ENCODE measurements at places on chromosomes 16 and 17.

DNA sequence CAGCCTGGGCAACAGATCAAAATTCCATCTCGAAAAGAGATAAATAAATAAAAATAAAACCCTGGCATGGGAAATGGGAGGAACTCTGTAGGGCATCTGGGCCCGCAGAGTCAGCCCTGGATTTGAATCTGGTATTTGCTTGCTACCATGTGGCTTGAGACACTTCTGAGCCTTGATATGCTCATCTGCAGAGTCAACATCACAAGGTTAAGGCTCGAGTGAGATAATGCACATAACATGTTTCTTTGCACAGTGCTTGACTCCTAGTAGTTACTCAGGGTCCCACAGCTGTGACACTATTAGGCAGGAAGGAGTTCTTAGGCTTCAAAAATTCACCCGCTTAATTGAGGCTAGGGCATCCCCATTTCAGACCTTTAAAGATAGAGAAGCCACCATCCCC lies 21.3 kb downstream of the CDK5RAP3 start:
- DNase-seq: no peak

DNA sequence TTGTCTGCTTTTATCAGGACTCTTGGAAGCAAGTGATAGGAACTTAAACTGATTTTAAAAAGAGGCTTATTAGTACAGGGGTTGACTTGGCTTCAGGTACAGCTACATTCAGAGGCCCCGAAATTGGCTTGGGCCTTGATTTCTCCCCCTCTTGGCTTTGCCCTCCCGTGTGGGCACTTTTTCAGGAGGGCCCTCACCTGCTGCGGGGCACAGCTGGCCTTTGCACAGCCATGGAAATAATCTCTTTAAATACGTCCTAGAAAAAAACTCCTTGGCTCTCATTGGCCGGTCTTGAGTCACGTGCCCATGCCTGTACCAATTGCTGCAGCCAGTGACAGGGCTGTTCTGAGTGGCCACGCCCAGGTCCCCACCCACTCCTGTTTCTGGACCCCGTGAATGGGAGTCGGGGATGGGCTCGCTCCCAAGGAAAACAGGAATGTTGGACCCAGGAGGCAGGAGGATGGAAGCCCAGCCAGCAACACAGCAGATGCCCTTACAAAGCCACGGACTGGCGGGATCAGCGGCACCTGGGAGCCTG lies 15.0 kb downstream of the CA5A start:
- DNase-seq: no peak

- DNase-seq: no peak
Observed at GRCh38 chr17:49789243-49789578, 730 bp downstream of the KAT7 start.

GRCh38 chr17:49891271-49891670 lies 43.4 kb upstream of the TAC4 start:
- no peak for DNase-seq

GRCh38 chr16:48035142-48035541 lies 120.7 kb downstream of the ABCC12 start:
- no peak for DNase-seq

GRCh38 chr17:81656835-81657234 lies 493 bp upstream of the PDE6G start:
- no peak for DNase-seq

DNA sequence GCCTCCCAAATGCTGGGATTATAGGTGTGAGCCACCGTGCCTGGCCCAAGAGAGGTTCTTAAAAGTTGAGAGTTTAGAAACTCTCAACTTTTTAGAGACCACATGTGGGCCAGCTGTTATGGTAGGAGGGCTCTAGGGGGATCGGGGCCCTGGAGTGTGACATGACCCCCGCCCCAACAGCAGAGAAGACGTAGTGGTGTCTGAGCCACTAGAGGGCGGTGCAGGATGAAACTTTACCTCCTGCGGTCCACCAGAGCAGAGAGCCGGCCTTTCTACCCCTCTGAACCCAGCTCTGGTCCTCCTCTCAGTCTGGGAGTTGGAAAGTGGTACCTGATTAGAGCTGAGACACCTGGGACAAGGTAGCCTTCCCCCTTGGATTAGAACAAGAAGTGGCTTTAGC lies 7.4 kb downstream of the CDK5RAP3 start:
- no peak for DNase-seq

- DNase-seq: no peak
Observed at GRCh38 chr17:64402469-64402868, 11.8 kb upstream of the PECAM1 start.

GRCh38 chr17:4389079-4389478 lies 22.6 kb upstream of the UBE2G1 start:
- no peak for DNase-seq

- DNase-seq: no peak
Observed at GRCh38 chr16:47958726-47959125, 197.1 kb downstream of the ABCC12 start.

DNA sequence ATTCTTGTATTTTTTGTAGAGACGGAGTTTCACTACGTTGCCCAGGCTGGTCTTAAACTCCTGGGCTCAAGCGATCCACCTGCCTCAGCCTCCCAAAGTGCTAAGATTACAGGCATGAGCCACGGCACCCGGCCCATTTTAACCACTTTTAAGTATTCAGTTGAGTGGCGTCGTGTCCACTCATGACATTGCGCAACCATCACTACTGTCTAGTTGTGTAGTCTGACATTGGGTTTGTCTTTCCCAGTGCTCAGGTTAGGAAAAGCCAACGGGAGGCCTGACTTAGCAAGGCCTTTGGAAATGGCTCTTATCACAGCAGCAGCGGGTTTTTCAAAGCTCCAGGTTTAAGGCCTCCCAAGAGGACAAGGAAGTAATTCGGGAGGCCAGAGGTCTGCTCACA lies 58.7 kb downstream of the LITAF start:
- DNase-seq: no peak

GRCh38 chr16:4375717-4376116 lies 4.1 kb downstream of the VASN start:
- no peak for DNase-seq

DNA sequence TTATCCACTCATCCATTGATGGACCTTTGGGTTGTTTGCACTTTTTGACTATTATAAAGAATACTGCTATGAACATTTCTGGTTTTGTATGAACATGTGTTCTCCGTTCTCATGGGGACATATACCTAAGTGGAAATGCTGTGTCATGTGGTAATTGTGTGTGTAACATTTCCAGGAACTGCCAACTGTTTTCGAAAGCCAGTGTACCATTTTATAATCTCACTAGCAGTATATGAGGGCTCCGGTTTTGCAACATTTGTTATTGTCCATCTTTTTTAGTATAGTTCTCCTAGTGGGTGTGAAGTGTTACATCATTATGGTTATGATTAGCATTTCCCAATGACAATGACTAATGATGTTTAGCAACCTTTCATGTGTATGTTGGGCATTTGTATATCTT lies 5.1 kb upstream of the TRIM25 start:
- DNase-seq: no peak

GRCh38 chr16:22699356-22699755 lies 114.6 kb upstream of the HS3ST2 start:
- DNase-seq: no peak

DNA sequence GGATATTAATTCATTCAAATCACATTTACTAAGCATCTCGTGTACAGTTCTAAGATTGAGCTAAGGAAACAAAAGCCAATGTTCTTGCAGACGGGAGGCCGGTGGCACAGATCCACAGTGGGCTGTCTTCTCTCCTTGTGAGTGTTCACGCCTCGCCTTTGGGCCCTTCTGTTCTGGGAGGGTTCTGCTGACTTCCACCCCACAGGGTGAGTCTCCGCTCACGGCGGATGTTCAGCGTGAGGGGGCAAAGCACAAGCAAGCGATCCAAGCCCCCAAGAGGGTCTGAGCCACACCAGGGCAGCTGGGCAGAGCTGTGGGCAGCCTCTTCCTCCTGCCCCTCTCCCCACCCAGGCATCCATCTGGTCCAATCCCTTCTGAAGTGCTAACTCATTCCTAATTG lies 84.3 kb upstream of the DOC2B start:
- no peak for DNase-seq

DNA sequence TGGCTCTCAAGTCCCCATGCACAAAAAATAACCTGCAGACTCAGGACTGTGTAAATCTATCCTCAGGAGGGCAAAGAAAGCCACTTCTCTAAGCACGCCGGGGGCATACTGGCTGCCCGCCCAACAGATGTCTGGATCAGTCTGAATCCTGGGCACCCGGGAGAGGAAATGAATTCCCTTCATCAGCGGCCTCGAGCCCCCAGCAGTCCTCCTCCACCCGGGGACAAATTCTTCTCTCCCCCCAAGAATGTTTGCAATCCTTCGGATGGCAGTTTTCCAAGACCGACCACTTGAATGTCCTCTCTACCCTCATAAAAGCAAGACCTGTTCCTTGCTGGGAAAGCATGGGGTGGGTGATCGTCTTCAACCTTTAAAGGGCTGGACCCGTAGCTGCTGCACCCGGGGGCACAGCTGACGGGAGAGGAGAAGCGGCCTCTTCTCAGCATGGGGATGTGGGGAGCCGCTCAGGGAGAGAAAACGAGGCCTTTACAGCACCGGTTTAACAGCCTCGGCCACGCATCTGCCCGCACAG lies 9.4 kb upstream of the MAP2K3 start:
- DNase-seq: no peak

- DNase-seq: no peak
Observed at GRCh38 chr17:65459677-65460347, 101.6 kb downstream of the AXIN2 start.

GRCh38 chr17:80387071-80387470 lies 27.9 kb upstream of the ENDOV start:
- no peak for DNase-seq

GRCh38 chr17:39601758-39602532 lies 5.8 kb downstream of the NEUROD2 start:
- no peak for DNase-seq

DNA sequence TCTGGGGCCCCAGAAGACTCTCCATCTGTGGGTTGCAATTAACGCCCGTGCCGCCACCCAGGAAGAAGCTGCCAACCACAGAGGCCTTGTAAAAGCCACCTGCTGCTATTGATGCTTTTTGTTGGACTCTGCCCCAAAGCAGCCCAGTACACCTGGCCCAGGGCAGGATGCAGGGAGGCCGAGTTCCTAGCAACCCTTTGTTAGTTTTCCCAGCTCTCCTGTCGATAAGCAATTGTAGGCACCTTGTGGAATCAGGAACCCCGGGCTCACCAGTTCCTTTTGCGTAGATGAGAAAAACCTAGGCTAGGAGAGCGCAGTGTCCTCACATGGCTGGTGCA lies 103.3 kb downstream of the ABCC6 start:
- no peak for DNase-seq

Data from stromal cell of bone marrow (primary cell).